ENCODE measurements at places on chromosomes 7 and 10.

GRCh38 chr10:6781133-6781770 lies 201.2 kb upstream of the PRKCQ start:
- no peak for DNase-seq

DNA sequence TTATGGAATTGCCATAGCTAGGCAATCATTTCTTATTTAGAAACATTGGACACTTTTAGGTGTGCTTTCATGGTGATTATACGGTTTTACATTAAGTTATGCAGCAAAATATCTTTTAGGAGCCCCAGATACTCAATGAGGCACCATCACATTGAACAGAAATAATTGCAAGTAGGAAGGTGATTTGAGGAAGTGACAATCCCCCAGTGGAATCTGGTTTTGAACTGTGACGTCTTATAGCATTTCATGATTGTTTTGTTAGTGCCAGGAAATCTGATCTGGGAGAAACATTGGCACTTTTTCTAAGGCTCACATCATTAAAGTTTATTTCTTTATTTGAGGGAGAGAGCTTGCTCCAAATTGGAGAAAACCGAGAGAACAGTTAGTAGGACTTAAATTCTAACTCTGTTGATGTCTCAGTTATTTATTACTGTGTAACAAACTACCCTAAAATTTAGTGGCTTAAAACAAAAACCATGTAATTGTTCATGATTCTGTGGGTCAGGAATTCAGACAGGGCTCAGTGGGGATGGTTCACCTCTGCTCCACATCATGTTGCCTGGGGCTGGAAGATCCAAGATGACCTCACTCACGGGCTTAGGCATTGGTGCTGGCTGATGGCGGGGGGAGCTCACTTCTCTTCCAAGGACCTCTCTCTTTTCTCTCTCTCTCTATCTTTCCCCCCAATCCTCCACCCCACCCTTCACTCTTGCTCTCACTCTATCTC lies 78.2 kb upstream of the STEAP1B start:
- DNase-seq = no peak

GRCh38 chr7:126778101-126778500 lies 474.6 kb downstream of the GRM8 start:
- no peak for DNase-seq

DNA sequence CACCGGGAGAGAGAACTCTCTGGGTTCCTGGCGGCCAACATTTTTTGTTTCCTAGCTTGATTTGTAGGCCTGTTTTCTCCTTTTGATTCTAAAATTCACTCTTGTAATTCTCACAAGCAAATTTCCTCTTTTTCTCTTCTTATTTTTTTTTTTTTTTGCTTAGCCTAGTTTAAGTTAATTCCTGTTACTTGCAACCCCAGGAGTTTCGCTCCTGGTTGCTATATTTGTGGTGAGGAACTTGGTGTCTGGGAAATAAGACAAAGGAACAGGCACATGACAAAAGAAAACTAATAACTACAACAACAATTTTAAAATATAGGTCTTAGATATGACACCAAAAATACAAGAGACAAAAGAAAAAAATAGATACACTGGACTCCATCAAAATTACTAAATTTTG lies 6.7 kb downstream of the AOAH start:
- DNase-seq = no peak

DNA sequence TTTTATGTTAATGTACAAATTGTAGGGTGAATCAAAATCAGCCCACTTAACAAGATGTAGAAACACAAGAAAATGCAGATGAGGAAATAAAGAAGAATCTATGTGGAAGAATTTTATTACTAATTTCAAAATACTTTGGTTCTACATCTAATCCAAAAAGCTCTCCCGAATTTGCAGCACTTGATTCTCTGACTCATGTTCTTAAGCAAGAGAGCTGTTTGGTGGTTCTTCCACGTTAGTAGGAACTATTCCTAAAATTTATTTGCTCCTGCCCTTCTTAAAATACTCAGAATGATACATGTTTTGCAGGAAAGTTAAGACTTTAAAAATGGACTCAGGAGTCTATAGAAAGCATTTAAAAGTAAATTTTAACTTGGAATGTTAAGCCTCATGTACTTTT lies 91.8 kb downstream of the ZMYND11 start:
- no peak for DNase-seq

DNA sequence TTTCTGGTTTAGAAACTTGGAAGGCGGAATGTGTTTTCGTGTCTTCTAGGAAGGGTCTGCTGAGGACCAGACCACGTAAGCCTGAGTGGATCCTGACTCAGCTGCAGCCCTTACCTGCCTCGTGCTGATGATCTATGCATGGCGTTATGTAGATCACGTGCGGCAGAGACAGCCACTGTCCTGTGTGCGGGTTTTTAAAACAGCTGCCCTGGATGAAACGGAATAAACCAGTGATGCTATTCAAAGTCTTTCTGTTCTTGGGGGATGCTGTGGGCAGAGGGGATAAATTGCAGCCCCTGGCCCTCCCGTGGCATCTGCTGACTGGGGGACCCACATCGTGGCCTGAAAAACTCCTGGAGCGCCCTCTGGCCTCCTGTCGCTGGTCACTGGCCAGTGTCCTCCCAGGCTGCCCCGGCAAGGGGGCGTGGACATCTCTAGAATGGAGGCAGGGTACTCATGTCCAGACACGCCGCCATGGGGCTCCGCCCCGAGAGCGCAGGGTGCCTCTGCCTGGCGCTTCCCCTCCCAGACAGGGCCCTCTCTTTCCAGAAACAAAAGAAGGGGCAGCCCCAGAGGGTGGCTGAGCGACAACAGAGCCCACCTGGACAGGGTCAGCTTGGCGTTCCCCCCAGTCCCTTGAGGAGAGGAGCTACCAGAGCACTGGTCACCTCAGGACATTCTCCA lies 13.2 kb downstream of the ALKBH4 start:
- DNase-seq = no peak

- DNase-seq = no peak
Observed at GRCh38 chr7:87512906-87513305, 37.4 kb upstream of the ABCB4 start.

- DNase-seq = no peak
Observed at GRCh38 chr10:3852147-3852904, 67.3 kb upstream of the KLF6 start.

GRCh38 chr7:44897309-44897708 lies 12.0 kb upstream of the PURB start:
- no peak for DNase-seq

- no peak for DNase-seq
Observed at GRCh38 chr7:2876031-2876731, 32.1 kb upstream of the GNA12 start.

DNA sequence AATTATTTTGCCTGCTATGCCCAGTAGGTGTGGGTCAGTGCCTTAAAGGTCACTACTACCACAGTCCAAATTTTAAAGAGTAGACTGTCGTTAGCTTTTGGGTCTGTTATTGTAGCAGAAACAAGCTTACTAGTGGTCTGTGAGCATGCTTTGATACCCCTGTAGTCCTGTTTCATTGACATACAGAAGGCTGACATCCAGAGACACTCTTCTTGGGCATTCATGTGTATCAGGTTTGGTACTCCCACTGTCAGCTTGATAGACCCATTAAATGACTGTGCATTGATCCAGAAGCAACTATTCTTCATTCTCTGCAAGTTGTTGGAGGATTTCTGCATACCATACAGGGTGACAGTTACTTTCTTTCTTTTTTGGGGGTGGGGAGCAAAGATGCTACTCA lies 884.4 kb upstream of the CELF2 start:
- no peak for DNase-seq

- no peak for DNase-seq
Observed at GRCh38 chr7:26645121-26645520, 219.3 kb downstream of the SKAP2 start.

DNA sequence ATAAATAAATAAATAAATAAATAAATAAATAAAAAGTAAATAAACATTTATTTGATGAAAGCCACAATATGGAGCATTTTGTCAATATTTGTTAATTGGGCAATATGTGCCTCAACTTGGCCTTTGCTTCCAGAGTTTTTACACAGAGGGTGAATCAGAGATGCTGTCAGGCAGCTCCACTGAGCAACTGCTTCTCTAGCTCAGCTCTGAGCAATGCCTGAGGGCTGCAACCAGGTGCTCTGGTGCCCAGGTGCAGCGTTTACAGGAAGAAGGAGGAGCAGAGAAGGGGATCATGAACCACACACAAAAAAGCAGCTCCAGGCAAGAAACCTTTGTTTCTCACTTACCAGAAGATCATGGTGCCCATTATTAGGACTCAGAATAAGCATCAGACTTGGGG lies 876.2 kb upstream of the AUTS2 start:
- no peak for DNase-seq

GRCh38 chr7:26081638-26082037 lies 70.4 kb upstream of the NFE2L3 start:
- no peak for DNase-seq

DNA sequence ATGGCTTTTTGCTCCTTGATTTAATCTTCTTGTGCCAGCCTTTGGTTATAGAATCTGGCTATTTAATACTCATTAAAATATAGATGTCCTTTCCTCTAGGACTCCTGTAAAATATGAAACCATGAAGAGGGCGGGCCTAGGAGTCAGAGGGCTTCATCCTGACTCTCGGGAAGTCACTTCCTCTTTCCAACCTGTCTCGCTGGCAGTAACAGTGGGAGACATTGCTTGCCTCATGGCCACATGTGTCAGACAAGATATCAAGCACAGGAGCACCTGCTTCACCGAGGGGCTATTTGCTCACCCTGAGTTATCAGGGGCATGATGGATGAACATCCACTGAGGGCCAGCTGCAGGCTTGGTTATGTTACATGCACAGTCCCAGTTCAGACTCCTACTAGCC lies 31.0 kb downstream of the SLIT1 start:
- DNase-seq = no peak

- no peak for DNase-seq
Observed at GRCh38 chr10:119667562-119668328, 16.6 kb downstream of the BAG3 start.

DNA sequence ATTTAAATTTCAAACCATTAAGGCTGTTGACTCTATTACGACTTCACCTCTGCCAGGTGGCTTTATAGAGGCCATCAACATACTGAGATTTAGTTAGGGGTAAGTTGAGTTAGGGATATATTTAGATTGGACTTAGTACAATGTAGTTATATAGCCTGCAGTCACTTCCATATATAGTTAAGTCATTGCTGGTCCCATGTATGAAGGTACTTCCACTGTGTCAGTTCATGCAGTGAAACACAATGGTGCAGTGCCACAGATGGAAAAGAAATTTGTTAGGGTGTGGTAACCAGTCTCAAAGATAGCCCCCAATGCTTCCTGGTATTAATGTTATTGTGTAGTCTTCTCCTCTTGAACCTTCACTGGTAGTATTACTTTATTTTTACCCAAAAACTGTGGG lies 12.6 kb upstream of the TSPAN13 start:
- DNase-seq = no peak

GRCh38 chr10:76432016-76433012 lies 1000.9 kb downstream of the LRMDA start:
- no peak for DNase-seq

GRCh38 chr7:158387546-158387891 lies 200.1 kb downstream of the PTPRN2 start:
- no peak for DNase-seq

DNA sequence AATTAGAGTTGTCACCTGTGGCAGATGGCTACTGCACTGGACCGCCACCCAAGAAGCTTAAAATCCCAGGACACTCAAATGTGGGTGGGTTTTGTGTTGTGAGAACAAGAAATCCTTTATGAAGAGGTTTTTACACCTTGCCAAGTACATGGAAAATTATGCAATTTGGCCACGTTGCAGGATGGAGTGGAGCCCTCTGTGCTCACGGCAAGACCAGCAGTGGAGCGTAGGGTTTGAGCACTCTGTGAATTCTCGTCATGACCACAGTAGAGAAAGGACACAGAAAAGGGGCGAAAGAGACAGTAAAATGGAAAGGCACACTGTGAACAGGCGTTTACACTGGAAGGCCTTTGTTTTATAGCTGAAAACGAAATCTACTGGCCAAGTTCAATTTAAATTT lies 222.6 kb downstream of the ADARB2 start:
- DNase-seq = no peak

GRCh38 chr7:29915481-29916215 lies 74.0 kb downstream of the SCRN1 start:
- DNase-seq = no peak
